Activated CD4-positive, alpha-beta T cell treated with anti-CD3 and anti-CD28 coated beads, Interleukin-2, Interleukin-4, amounts not matched to agents 100 ng/mL and 50 ng/mL, durations not matched to agents 16 hours and 8 hours (primary cell): ENCODE measurements at places on chromosomes 2 and 18.

DNA sequence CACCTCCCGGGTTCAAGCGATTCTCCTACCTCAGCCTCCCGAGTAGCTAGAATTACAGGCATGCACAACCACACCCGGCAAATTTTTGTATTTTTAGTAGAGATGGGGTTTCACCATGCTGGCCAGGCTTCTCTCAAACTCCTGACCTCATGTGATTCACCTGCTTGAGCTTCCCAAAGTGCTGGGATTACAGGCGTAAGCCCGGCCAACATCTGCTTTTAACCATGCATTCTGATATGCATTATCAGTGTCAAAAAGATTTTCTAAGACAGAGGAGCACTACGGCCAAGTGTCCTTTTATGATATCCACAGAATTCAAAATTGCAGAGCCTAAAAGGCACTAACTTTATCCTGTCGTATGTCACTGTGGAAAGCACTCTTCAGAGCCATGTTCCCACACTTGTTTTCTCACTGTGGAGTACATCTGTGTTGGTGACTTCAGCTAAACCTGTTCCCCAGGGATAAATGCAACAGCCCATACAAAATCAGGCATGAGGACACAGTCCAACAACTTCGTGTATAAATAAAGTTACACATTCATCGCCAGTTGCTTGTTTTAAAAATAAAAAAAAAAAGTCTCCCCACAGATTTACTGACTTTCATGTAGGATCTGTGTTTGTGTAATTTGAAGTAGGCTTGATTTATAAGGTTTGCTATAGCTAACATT lies 56.4 kb downstream of the STK25 start:
- no peak for DNase-seq

DNA sequence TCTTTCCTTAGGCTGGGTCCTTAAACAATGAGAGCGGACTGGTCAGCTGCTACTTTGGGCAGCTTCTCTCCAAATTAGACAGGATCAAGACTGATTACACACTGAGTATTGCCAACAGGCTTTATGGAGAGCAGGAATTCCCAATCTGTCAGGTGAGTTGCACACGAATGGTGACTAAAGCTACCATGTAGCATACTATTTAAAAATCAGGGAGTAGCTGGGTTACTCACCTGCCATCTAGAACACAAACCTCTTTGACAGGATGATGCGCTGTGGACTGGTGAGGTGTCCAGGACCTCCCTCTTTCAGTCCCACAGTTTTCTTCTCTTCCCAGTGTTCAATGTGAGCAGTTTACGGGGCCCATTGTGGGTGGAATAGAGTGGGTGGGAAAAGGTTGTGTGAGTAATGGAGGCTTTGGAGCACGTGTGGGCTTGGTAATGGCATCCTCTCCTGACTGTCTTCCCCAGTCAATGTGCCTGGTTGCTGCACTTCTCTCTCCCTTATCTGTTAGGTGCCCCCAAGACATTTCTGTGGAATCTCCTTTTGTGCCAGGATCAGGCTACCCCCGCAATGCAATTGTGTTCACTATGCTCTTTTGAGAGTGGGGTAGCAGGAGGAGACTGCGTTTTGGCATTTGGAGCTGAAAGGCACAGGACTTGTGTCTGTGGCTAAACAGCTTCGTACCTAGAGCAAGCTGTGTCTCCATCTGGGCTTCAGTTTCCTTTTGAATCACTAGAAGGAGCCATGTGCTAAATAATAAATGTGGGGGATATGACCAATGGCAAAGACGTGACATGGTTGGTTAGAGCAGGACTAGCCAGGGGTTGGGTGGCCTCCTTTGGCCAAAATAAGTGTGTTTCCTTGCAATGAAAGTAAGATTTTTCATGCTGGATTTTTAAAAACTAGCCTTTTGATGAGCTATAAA lies 17.7 kb downstream of the SERPINB12 start:
- DNase-seq = no peak

DNA sequence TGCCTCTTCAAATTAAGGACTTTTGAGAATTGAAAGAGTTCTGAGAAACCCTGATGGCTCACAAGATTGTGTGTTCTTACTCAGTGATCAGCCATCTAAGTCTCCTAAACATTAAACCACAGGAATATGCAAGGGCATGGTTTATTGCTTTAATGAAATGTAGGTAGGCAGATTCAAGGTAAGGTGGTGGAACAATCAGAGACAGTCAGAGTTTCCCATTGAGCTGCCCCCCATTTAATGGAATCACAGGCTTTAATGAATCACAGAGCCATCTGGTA lies 107.8 kb upstream of the LRATD1 start:
- DNase-seq = no peak

GRCh38 chr2:78699696-78700095 lies 325.8 kb upstream of the REG3G start:
- DNase-seq = no peak

- DNase-seq = no peak
Measured at GRCh38 chr2:128809880-128810279, 491.2 kb upstream of the HS6ST1 start.

- DNase-seq = no peak
Measured at GRCh38 chr2:62119311-62119974, 76.5 kb upstream of the B3GNT2 start.
